H1 (cell line): ENCODE measurements at places on chromosomes 2 and 18. TPM values are rescaled to one million over a fixed set of nuclear protein-coding genes. Genes with fewer than 3 reads are reported as not detected.

- no peak for DNase-seq
Observed at GRCh38 chr2:185978634-185979407, 240.2 kb downstream of the FSIP2 start.

DNA sequence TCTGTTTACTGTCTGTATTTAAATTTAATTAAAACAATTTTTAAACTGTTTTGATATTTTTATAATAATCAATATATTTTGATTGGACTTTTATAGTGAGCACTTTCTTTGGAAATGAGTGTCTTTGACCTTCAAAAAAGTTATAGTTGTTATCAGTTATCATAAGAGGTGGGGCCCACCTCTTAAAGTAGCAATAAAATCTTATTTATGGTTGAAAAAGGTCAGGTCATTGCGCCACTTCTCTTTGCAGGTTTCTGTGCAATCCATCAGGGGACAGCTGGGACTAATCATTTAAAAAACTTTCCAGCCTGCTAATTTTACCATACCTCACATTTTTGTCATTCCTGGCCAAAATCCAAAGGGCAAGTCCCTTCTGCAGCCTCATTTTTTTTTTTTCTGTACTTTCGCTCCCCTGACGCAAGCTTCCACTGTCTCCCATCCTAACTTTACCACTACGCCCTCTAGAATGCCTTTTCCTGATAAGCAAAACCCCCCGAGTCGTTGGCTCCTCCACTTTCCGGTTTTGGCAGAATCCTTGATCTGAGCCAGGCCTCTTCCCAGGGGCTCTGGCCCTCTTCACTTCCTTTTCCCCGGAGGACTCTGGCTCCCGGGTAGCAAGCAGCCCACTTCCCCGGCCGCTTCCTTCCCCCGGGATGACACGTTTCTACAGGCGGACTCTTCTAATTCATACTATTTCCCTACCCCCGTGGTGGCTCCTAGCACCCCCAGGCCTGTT is 1.1 kb upstream of the SEH1L start:
- no peak for DNase-seq

DNA sequence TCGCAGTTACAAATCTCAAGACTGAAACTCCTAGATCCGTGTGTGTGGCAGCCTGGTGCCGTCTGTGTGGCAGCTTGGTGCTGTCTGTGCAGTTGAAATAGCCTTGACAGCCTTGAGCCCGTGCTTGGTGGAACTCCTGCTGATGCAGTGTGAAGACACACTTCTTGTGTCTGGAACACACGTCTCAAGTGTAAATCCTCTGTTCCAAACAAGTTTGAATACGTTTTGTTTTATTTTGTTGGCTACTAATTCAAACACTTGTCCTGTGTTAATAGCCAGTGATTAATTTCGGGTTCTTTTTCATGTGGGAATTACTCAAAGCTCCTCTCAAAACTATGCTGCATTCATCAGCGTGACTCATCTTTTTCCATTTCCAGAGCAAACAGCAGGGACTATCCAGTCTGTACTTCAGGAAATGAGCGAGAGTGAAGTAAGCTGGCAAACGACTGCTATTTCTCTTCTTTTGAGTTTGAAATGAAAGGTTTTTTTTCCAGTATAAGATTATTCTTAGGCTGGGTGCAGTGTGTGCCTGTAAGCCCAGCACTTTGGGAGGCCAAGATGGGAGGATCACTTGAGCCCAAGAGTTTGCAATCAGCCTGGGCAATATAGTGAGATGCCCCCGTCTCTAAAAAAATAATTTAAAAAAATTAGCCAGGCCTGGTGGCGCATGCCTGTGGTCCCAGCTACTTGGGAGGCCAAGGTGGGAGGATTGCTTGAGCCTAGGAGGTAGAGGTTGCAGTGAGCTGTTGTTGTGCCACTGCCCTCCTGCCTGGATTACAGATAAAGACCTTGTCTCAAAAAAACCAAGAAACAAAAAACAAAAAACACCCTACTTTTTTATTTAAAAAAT is 152.9 kb downstream of the SPP2 start:
- DNase-seq, result no peak

DNA sequence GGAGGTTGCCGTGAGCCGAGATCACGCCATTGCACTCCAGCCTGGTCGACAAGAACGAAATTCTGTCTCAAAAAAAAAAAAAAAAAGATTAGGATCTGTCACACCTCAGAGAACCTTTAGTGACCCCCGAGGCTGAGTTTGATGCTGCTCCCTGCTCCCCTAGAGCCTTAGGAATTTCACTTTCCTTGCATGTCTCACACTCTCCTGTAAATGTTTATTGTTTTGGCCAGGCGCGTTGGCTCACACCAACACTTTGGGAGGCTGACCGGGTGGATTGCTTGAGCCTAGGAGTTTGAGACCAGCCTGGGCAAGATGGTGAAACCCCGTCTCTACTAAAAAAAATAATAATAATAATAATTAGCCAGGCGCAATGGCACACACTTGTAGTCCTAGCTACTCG is 31.5 kb downstream of the SRSF7 start:
- no peak for DNase-seq

- DNase-seq, result no peak
Observed at GRCh38 chr18:34710934-34711333, 836 bp downstream of the DTNA start.

DNA sequence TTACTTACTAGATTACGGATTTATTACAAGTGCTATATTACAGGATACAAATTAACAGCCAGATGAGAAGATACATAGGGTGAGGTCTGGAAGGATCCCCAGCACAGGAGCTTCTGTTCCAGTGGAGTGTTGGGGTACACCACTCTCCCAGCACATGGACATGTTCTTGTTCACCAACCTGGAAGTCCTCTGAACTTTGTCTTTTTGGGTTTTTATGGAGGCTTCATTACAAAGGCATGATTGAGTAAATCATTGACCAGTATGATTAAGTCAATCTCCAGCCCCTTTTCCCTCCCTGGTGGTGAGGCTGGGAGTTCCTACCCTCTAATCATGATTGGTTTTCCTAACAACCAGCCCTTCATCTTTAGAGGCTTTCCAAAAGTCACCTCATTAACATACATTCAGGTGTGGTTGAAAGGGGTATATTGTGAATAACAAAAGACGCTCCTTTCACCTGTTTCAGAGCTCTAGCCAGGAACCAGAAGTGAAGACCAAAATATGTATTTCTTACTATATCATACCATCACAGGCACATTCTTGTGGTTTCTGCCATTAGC is 38.3 kb downstream of the APLF start:
- DNase-seq, result no peak

GRCh38 chr2:23757686-23758433 is 169.1 kb downstream of the ATAD2B start:
- DNase-seq, result no peak

DNA sequence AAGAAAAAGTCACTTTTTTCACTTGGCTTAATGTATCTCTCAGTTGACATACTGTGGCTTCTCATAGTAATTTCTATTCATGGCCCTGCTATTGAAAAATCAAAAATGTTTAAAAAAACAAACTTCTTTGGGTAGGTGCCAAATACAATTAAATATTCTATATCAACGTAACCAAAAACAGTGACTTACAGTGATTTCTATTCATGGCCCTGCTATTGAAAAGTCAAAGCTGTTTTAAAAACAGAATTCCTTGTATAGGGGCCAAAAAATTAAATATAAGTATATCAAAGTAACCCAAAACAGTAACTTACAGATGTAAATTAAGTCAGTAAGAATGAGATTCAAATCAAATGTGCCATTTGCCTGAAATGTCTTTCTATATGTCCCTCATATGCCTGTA is 31.4 kb upstream of the CD302 start:
- no peak for DNase-seq

- DNase-seq, result no peak
Observed at GRCh38 chr2:154692927-154693326, 5.6 kb upstream of the KCNJ3 start.

DNA sequence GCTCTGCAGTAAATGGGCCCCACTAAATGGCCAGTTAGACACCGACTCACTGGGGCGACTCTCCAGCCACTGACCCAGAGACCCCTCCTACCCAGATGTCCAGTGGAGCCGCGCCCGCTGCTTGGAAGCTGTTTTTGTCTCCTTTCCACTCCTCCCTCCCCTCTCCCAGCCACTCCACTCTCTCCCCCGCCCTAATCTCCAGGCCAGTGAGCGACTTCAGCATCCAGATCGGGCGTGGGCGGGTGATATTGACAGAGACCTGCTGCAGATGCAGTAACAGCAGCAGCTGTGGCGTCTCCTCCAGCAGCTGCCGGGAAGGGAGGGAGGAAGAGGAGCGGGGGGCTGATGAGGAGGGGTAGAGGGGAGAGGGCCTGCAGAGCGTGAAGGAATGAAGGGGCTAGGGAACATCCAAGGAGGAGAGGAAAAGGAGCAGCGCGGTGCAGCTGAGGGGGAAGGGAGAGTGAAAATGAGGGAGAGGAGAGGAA is at the start of gene SCN7A:
Gene SCN7A, minus strand, starts transcription at position 110 of the 485 bp plus-strand sequence. CDS start 16,553 bp downstream, outside the sequence.
- DNase-seq, result peak; percentile 64

GRCh38 chr2:223822818-223823217 is 14.6 kb downstream of the AP1S3 start:
- DNase-seq, result no peak

DNA sequence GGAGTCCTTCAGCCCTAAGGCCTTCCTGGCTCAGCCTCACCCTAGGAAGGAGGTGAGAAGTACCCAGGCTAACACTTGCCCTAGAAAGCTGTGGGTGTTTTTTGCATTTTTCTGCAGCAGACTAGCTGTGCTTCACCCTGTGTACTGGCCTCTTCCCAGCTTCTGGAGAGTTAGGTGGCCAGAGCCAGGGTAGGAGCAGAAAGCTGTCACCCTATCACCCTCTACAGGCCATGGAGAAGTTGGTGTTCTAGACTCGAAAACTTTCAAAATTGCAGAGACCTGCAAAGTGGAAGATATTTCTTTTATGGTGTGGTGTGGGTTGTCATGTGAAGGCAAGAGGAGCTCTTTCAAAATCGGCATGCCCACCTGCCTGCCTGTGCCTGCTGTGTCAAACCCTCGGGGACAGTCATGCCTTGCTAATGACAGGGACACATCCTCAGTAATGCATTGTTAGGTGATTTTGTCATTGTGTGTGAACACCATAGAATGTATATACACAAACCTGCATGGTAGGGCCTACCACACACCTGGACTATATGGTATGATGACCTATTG is 29.8 kb downstream of the EHD3 start:
- no peak for DNase-seq

DNA sequence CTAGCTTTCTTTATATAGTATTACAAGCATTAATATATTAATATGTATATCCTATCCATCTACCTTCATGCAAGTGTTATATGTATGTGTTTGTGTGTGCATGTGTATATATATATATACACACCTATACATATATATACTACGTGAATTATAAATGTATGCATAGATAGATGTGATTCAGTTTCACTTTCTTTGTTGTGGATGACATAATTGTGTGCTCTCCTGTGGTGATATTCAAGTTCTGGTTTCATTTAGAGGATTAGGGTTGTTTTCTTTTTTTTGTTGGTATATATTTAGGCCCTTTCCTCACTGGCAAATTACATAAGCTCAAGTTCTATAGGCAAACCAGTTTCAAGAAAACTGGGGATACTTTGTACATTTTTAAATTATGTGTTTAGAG is 225.7 kb upstream of the FANCL start:
- no peak for DNase-seq

- DNase-seq, result no peak
Observed at GRCh38 chr2:58558881-58559280, 317.8 kb upstream of the FANCL start.

GRCh38 chr18:24031318-24031717 is 16.8 kb downstream of the TTC39C start:
- no peak for DNase-seq

GRCh38 chr18:23703057-23703986 is 14.1 kb downstream of the LAMA3 start:
- DNase-seq, result no peak

GRCh38 chr18:32888306-32888705 is 115.5 kb upstream of the KLHL14 start:
- no peak for DNase-seq

DNA sequence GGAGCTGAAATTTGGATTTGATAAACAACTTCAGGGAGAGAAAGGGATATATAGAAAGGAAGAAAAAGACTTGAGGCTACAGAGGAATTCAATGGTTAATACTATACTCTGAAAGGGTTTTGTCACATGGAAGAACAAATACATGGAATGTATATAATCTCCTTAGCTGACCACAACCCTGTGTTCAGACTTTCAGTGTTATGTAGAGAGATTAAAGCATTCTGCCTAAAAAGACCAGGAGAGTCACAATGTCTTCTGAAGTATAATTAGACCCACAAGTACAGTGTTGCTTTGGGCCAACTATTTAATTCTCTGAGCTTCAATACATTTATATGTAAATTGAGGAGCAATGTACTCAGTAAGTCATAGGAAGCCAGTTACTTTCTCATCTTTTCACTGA is 123.8 kb upstream of the FSHR start:
- DNase-seq, result no peak

GRCh38 chr2:8216397-8216796 is 465.5 kb upstream of the ID2 start:
- DNase-seq, result no peak

- DNase-seq, result peak; percentile 76
Observed at GRCh38 chr2:104856086-104856972, 2.4 kb downstream of the POU3F3 start.

DNA sequence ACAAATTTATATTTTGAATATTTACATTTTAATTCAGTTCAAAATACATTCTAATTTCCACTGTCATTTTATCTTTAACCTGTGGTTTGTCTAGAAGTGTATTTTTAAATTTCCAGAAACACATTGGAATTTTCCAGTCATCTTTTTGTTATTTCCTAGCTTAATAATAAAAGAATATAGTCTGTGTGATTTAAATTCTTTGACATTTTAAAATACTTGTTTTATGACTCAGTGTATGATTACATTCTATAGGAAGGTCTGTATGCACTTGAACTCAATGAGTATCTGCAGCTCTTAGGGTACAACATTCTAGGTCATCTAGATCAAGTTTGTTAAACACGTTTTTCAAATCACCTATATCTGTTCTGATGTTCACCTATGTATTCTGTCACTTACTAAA is 88.3 kb upstream of the MBOAT2 start:
- no peak for DNase-seq

DNA sequence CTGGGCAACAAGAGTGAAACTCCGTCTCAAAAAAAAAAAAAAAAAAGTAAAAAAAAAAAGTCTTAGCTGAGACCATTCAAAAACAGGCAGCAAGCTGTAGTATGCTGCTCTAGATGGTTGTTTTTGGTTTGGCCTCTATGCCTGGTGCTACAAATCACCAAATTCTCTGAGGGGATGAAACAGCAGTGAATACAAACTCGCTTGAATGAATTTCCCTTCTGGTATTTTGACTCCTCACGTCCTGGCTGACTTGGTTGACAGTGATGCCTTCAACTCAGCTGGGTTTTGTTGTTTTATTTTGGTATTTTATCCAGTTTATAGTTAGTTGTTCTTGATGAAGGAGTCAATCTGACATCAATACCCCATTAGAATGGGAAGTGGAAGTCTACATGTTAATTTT is 3.3 kb upstream of the TCF7L1 start:
- no peak for DNase-seq

- DNase-seq, result no peak
Observed at GRCh38 chr2:675460-675859, 1.7 kb downstream of the TMEM18 start.

GRCh38 chr2:135820003-135820618 is 16.9 kb downstream of the LCT start:
- no peak for DNase-seq

The PCARE gene
- total RNA-seq, result not detected in 2 replicates

The CFC1 gene
- 0.31 TPM in 1 of 2 replicates, not detected in the other for total RNA-seq

The GPR75 gene
- total RNA-seq, result 3.5 and 4.1 TPM in 2 replicates

The HOXD4 gene
- not detected in 2 replicates for total RNA-seq

The SKA1 gene
- total RNA-seq, result 18.9 and 22.9 TPM in 2 replicates

The PROM2 gene
- total RNA-seq, result 3.8 and 4.6 TPM in 2 replicates

The MAP2 gene
- total RNA-seq, result 4.6 and 5.9 TPM in 2 replicates

The C2orf80 gene
- total RNA-seq, result 1.1 and 1.3 TPM in 2 replicates
